ENCODE measurements at places on chromosomes 12 and 14. TPM values are rescaled to one million over a fixed set of nuclear protein-coding genes. Genes with fewer than 3 reads are reported as not detected.

GRCh38 chr14:75292101-75292563, 13.5 kb downstream of the FOS start:
- no peak for DNase-seq

GRCh38 chr14:32190673-32191072, 11.2 kb upstream of the RNU6-7 start:
- no peak for DNase-seq

DNA sequence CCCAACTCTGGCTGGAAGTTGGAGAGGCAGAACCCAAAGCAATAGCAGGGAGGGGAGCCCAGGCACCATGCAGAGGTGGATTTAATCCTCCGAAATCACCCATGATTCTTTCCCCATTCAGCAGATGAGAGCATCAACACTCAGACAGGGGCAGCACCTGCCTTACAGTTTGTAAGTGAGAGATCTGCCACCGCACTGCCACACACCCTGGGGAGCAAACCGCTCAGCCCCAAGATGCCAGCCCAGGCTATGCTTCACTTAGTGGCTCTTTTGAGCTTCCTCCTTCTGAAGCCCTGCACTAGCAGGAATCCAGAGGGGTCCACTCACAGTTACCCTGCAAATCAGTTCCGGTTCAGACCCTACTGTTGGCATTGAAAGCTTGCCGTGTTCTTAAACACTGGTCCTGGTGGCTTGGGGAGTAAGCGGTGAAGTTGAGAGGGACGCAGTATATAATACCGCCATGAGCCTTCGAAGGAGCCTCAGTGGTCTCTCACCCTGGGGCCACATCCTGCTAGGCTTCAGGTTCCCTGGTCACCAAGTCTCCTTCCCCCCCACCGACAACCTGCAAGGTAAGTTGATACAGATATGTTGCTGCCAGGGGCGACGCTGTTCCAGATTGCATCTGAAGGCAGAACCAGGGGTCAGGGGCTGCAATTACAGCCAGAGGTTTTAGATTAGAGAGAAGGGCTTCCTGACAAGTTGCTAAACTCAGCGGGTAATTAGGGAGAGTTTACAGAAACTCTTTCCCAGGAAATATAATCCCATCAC, 72.0 kb upstream of the CCND2 start:
- DNase-seq: no peak

The RNU4-1 gene
- total RNA-seq: 2,156 TPM

GRCh38 chr14:85934886-85935254, 404.9 kb downstream of the FLRT2 start:
- DNase-seq: no peak

GRCh38 chr14:67442139-67442906, 30.4 kb upstream of the PLEK2 start:
- DNase-seq: no peak

The SOX5 gene
- 0.45 TPM for total RNA-seq

- no peak for DNase-seq
Observed at GRCh38 chr14:54621686-54622085, 54.8 kb downstream of the SAMD4A start.

- no peak for DNase-seq
Observed at GRCh38 chr14:84421621-84422020, 1108.3 kb upstream of the FLRT2 start.

The SOCS2 gene
- 44.3 TPM for total RNA-seq

The CTDSP2 gene
- total RNA-seq: 141 TPM

GRCh38 chr12:6346235-6346832, 4.5 kb upstream of the TNFRSF1A start:
- no peak for DNase-seq

GRCh38 chr12:9340422-9341259, 132.4 kb upstream of the PZP start:
- DNase-seq: no peak

The LPAR5 gene
- 8.0 TPM for total RNA-seq

DNA sequence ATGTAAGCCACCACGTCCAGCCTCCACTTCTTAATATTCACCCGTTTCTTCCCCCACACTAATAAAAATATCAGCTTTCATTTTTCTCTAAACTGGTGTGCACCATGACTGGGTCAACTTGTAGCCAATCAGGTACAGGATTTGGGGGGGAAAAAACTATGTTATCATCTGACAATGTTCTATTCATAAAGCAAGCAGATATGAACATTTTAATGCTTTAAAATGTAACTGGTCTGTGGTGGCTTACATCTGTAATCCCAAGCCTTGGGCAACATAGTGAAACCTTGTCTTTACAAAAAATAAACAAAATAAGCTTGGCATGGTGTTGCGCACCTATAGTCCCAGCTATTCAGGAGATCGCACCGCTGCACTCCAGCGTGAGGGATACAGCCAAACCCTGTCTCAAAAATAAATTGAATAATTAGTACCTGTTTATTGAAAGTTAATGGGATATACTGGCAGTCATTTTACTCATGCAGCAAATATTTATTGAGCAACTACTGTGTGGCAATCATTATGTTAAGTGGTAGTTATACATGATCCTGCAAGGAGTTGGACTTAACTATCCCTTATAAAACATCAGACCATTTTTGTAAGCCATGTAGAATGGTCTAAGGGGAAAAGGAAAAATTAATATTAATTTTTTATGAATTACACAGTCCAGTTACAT, 15.3 kb upstream of the ITPR2 start:
- DNase-seq: no peak

GRCh38 chr12:30268041-30268440, 427.6 kb downstream of the IPO8 start:
- DNase-seq: no peak

DNA sequence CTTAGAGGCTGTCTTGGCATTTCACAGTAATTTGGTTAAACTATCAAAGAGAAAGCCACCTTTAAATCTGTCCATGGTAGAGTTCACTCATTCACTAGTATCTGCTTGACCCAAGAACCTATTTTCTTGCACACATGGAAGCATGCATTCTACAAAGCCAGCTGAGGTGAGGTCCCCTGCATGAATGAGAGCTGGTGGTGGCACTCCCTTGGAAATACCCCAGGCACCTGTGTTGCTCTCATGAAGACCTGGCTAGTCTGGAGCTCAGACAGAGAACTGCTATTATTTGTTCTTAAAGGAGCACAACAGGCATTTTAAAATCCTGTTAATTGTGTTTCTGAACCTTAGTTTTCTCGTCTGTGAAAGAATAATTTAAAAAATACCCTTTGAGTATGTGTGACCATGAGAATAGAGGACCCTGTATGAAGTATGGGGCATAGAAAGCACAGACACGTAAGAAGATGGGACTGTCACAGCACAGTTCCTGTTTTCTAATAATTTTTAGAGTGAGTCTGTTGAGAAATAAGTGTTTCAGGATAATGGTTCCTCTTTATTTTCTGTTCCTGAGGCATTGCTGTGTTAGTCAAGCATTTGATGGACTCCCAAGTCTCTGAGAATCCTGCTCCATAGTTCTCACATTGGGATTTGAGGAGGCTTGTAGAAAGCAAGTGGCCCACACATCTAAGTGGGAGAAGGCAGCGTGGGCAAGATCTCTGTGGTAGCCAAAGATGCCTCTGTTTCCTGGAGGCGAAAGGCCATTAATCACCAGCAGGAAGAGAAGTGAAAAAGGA, 10.9 kb downstream of the RGS6 start:
- no peak for DNase-seq

- peak; percentile 59 for DNase-seq
Observed at GRCh38 chr12:46124848-46125619, 134.7 kb upstream of the SCAF11 start.

Data from activated CD4-positive, alpha-beta memory T cell treated with anti-CD3 and anti-CD28 coated beads, Interleukin-2, amount 10 ng/mL, durations not matched to agents 7 days and 5 days (primary cell).